Endothelial cell (in vitro differentiated cells): ENCODE measurements at places on chromosomes 2 and 18.
A peak's percentile ranks its signal among the peaks of the same experiment; 100 is the strongest.

DNA sequence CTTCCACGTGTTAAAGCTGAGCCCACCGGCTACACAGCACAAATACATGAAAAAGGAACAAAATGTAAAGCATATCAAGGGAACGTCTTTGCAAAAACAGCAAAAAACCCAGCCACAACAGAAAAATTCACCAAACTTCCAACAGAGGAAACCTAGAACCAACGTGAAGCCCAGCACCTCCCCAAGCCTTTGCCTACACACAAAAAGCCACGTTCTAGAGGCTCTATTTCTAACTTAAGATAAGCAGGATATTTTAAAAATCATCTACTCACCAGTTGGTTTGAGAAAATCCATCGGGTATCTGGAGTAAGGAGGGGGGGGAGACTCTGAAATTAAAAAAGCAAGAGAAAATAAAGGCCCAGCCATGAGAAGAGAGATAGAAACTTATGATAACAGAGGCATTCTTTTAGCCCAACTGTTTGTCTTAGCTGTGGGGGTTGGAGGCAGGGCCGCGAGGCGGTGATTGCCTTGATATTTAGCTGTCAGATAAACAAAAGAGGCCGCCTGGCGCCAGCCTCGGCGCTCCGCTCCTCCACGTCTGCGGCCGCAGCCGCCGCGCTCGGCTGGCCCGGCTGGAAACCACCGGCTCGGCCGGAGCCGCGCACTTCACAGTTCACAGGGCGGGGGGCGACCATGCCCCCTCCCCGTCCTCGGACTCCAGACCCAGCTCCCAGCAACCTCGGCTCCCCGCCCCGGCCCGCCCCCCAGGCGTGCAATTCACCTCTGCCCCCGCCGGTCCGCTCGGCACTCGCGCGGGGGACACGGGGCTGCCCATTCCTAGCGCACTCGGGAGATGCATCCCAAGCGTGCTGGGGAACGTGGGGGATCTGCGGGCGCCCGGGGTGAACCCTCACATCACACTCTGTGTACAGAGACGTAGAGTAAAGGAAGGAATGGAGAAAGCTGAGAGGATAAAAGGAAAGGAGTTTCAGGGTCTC is 2.4 kb downstream of the SMAD7 start:
- peak; percentile 58 for DNase-seq
- H3K36me3 ChIP-seq, result peaks cover 22% of the 10 kb centered on the region
- peaks cover 7% of the 10 kb centered on the region for H3K27me3 ChIP-seq
- peak overlapping the region; percentile 99 for H3K4me3 ChIP-seq
- H3K27ac ChIP-seq, result peak overlapping the region; percentile 77
- peaks cover 45% of the 10 kb centered on the region for H3K4me1 ChIP-seq

GRCh38 chr2:12733846-12734245 is 17.1 kb downstream of the TRIB2 start:
- no peak overlapping the region for H3K27ac ChIP-seq
- peaks cover 1% of the 10 kb centered on the region for H3K36me3 ChIP-seq
- H3K4me1 ChIP-seq, result peaks cover 32% of the 10 kb centered on the region
- no peak for DNase-seq
- H3K27me3 ChIP-seq, result no peaks in the 10 kb centered on the region

DNA sequence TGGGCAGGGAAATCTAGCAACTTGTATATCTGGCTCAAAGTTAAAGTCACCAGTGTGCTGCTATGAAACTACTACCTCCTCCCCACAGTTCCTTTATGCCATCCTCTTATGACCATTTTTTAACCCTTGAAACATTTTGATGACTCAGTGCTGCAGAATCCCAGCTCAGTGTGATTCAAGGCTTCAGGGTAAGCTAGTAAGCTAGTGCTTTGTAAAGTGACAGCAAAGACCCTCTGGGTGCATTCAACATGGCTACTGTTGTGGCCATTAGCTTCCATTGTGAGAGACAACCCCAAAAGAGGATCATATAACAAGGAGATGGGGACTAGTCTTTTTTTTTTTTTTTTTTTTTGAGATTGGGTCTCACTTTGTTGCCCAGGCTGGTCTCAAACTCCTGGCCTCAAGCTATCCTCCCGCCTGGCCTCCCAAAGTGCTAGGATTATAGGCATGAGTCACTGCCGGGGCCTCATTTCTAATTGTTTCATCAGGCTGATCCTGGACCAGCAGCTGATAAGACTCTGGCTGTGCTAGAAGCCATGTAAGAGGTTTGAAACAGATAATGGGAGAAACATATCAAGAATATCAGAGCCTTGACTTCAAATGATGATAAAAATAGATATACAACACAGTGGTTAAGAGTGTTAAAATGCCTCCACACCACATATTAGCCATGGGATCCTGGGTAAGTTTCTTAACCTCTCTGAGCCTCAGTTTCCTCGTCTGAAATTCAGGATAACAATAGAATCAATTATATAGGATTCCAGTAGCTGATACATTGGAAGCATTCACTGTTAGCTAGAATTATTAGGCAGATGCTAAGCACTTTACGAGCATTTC is 65.7 kb upstream of the RTN4 start:
- H3K36me3 ChIP-seq, result no peaks in the 10 kb centered on the region
- H3K4me3 ChIP-seq, result no peak overlapping the region
- H3K27me3 ChIP-seq, result peaks cover 2% of the 10 kb centered on the region
- no peak for DNase-seq

DNA sequence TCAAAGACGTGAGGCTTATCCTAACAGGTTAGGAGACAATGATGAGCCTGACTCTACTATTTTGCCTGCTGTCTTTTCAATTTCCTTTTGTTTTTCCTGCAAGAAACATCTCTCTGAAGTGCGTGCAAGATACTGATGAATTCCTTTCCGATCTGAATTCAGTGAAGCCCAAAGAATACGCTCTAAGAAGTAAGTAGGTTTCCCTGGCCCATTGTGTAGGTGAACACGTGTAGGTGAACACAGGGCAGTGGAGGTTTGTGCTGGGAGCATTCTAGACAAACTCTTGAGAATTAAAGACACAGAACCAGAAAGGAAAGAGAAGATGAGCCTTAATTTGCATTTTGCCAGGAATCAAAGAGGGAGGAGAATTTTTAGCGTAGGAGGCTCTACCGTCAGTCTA is 132.0 kb downstream of the ZNF532 start:
- peak overlapping the region; percentile 82 for H3K27ac ChIP-seq
- no peaks in the 10 kb centered on the region for H3K36me3 ChIP-seq
- peaks cover 39% of the 10 kb centered on the region for H3K4me1 ChIP-seq
- no peaks in the 10 kb centered on the region for H3K27me3 ChIP-seq
- H3K4me3 ChIP-seq, result no peak overlapping the region
- no peak for DNase-seq
